ENCODE measurements at places on chromosomes 12 and 14.

DNA sequence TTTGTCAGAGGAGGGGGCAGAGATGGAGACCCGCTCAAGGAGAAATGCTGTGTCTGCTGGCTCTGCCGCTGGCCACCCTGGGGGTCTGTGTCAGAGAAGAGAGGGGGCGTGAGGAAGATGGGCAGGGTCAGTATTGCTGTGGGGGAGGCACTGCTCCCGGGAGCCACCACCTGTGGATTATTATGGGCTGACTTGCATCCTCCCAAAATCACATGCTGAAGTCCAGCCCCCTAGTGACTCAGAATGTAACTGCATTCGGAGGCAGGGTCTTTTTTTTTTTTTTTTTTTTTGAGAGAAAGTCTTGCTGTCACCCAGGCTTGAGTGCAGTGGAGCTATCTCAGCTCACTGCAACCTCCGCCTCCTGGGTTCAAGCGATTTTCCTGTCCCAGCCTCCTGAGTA, 12.3 kb downstream of the ABCD4 start:
- DNase-seq = no peak

- DNase-seq = no peak
Measured at GRCh38 chr14:49908433-49908782, 15.5 kb downstream of the ARF6 start.

DNA sequence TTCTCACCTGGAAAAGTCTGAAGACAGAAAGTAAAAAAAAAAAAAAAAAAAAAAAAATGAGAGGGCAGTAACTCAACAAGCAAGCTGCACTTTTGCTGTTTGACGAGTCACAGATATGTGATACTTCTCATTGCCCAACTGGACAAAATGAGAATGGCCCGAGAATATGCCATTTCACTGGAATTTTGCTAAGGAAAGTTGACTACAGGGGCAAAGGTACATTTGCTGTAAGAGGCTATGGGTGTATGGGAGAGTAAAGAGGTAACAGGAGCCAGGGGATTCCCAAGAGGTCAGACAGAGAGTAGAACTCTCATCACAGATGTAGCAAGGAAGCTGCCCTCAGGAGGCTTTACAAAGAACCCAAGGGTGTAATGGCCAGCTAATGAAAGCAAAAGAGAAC, 22.9 kb downstream of the KIF21A start:
- no peak for DNase-seq

DNA sequence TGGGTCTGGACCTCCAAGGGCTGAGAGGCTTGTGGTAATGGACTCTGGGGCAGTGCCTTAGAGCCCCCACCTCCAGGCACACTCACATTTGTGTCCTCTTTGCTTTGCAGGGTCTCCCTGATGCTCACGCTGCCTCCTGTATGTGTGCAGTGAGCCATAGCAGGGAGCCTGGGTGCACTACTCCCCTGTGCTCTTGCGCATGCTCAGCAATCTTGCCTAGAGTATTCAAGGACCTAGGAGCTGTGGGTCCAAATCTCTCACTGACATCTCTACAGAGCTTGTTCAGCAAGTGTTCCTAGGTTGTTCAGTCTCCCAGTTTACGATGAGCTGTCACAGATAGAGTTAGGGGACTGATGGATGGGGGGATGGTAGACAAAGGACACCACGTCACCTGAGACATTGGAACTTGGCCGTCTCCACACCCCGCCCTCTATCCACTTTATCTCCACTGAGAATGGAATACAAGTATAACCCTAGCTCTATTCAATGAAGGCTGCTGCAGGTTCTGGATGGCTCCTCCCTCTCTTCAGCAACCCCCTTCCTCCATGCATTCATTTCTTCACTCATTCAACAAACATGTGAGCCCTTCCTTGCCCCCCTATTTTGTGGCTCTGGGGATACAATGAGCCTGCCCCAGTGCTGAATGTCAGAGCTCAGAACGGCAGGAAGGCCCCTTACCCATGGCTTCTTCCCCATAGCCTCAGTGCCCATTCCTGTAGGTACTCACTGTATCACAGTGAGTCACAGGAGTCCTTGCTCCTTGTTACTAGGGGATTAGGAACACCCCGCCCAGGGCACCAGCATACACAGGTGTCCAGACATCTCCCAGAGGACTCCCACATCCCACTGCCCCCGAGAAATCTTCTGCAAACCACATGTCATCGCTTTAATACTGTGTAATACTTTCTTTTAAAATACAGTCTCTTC, 31.2 kb downstream of the FIGNL2 start:
- no peak for DNase-seq

DNA sequence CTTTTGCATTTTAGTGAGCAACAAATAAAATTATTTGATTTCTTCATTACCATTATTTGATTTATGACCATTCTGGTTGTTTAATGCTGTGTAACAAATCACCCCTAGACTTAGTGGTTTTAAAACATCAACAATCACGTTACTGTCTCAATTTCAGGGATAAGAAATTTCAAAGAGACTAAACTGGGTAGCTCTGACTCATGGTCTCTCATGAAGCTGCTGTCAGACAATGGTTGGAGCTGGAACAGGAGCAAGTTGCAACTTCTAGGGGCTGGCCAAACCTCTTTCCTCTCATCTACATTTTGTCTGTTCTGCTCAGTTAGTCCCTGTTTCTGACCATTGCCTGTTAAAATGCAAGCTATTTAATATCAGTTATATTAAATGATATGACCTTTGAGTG, 517.0 kb downstream of the KCNH5 start:
- DNase-seq = no peak

DNA sequence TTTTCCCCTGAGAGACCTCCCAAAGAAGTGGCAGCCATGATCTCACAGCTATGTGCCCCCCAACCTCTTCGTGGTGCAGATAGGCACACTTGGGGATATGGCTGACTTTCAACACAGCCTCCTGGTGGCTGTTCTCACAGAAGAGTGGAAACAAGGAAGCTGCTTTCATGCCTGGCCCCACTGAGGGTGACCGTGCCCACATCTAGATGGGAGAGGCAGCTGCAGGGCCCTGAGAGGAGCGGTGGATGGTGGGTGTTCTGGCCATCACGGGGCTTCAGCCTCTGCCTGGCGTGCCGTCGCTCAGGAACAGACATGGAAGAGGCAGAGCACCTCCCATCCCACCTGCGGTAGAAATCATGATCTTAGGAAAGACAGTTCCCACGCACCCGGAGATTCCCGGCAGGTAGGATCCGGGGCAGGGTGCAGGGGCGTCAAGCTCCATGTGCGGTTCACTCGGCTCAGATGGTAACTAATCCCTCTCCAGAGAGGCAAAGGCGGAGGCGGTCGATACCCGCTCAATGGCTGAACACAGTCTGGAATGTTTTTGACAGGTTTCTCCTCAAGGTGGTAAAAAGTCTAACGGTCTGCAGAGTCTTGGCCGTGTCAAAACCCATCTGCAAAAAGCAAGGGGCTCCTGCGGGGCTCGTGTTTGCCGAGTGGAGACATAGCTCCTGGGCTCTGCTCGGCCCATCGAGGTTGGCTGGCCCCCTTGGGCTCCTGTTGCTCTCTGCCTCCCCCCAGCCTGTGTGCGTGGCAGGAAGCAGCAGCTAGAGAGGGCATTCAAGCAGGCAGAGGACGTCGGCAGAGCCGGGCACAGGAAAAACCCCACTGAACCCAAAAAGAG, 225.2 kb upstream of the RTL1 start:
- no peak for DNase-seq

- no peak for DNase-seq
Measured at GRCh38 chr14:78207414-78207813, 37.2 kb downstream of the NRXN3 start.

GRCh38 chr12:6548966-6549683, 6.7 kb downstream of the IFFO1 start:
- DNase-seq = no peak

- no peak for DNase-seq
Measured at GRCh38 chr14:63650256-63650952, 8.7 kb upstream of the WDR89 start.

GRCh38 chr12:24721191-24721590, 227.7 kb downstream of the BCAT1 start:
- DNase-seq = no peak

DNA sequence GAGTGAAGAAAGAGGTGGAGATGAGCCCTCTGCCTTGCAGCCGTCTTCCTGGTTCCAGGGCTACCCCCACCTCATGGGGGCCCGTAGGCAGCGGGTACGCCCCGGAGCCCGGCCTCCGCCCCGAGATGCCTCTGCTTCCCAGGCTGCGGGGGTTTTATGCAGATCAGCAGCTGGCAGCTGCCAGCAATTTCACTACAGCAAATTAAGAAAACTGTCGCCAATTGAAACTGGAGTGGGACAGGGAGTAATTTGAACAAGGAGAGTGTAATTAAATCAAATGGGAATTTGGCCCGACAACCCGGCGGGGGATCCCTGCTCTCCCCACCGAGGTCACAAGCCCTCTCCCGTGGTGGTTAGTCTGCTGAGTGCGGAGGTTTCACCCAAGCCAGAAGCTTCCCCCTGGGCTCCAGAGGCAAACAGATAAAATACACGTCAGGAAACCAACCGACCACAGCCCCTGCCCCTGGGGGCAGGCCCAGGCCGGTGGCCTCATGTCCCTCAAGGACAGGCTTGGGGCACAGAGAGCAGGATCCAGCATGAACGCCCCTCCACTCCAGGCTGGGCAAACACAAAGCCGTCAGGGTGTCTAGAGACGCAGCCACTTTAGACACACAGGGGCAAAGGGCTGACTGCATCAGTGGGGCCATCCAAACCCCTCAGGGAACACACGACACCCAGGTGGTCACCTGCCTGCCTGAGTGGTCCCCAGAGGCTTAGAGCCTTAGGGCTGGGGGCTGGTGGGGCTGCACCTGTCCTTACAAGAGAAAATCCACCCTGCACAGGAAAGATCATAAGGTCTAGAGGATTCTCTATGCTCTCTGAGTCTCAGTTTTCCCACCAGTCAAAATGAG, 53.8 kb downstream of the TESC start:
- DNase-seq = no peak

GRCh38 chr14:77314043-77314442, 6.6 kb downstream of the POMT2 start:
- DNase-seq = peak; percentile 42

DNA sequence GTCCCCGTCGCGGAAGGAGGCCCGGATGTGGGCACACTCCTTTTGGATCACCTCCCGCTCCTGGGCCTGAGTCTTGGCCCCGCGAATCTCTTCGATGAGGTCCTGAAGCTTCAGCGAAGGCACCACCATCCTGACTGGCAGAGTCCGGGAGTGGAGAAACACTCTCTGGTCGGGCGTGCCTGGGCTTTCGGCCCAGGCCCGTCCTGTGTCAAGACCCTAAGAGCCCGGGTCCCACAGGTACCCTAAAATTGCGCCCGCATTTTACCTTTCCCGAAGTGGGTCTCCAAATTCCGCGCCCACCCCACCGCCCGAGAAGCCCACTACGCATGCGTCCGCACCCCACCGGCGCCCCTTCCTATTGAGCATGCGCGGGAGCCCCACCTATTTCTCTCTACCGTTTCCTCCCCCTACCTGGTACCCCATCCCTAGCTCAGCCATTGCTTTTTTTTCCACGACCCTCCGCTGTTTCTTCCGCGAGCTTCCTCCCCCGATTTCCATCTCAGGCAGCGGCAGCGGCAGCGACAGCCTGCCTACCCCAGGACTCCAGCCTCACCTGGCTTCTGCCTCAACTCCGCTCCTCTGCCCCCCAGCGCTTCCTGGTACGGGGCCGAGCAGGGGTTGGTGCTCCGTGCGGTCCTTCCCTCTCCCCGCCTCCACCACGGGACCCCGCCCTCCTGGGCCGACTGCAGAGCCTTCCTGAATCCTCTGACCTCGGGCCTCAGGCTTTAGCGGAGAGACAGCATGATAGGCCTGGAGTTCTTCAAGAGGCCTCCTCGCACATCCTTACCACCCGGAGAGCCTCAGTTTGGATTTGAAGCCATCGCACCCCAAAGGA, at the start of gene AP1G2:
TSS of gene AP1G2 (minus strand) at position 606 of the 835 bp plus-strand sequence. CDS start at position 129, 477 bp downstream.
- peak; percentile 63 for DNase-seq

GRCh38 chr12:122999196-122999946, 18.9 kb downstream of the ARL6IP4 start:
- no peak for DNase-seq

DNA sequence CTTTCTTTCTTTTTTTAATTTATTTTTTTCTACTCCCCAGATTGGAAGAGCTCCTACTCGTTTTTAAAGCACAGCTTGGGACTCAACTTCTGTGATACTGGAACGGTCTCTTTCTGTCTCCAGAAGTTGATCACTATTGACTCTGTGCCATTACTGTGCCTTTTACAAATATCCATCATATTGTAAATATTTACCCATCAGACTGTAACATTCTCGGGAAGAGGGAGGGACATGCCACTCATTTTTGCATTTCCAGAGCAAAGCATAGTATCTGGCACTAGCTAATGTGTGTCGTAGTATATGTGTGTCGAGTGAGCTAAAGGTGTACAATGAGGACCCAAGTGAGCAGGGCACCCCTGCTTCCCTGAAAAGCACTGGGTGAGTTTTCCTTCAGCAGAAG, 24.0 kb upstream of the GSG1 start:
- DNase-seq = no peak

Data from right renal pelvis (tissue), 4 donors.